Glutamatergic neuron (in vitro differentiated cells): ENCODE measurements at places on chromosomes 7 and 10. TPM values are rescaled to one million over a fixed set of nuclear protein-coding genes. Genes with fewer than 3 reads are reported as not detected.

ADAP1 gene
- 61.1 TPM for total RNA-seq

DNA sequence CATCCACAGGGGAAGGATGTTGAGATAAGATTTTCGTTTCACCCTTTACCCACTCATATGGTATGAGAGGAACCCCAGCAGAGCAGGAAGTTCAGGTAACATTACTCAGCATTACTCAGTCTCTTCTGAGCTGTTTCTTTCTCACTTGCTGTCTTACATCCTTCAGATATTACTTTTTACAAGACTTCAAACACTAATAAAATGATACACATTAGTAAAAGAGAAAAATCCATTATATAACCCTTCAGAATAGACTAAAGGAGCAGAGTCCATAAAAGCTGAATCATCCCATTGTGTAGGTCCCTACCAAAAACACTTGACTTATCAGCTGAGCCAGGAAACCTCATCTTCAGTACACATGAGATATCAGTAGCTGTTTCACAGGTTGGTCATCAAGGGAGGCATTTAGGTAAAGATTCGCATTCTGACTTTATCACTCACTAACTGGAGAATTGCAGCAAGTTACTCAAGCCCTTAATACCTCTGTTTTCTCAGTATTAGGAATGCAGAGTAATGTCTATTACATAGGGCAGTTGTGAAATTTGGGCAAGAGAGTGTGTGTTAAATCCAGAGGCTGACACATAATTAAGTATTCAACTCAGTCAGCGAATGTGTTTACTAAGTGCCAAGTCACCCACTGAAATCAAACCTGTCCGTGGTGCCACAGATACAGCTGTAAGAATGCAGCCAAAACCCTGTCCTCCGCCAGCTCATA, 44.7 kb downstream of the KLF6 start:
- no peak for DNase-seq
- H3K4me1 ChIP-seq: peaks cover 3% of the 10 kb centered on the region
- H3K4me3 ChIP-seq: no peak overlapping the region
- no peaks in the 10 kb centered on the region for H3K36me3 ChIP-seq
- no peak overlapping the region for H3K27ac ChIP-seq
- H3K27me3 ChIP-seq: no peaks in the 10 kb centered on the region

GRCh38 chr7:73556208-73557107, 1.0 kb downstream of the BCL7B start:
- peak overlapping the region; percentile 87 for H3K27ac ChIP-seq
- peaks cover 12% of the 10 kb centered on the region for H3K4me1 ChIP-seq
- no peaks in the 10 kb centered on the region for H3K36me3 ChIP-seq
- peaks cover 5% of the 10 kb centered on the region for H3K27me3 ChIP-seq
- H3K4me3 ChIP-seq: peak overlapping the region; percentile 96
- no peak for DNase-seq

UBN2 gene
- total RNA-seq: 34.9 TPM

DNA sequence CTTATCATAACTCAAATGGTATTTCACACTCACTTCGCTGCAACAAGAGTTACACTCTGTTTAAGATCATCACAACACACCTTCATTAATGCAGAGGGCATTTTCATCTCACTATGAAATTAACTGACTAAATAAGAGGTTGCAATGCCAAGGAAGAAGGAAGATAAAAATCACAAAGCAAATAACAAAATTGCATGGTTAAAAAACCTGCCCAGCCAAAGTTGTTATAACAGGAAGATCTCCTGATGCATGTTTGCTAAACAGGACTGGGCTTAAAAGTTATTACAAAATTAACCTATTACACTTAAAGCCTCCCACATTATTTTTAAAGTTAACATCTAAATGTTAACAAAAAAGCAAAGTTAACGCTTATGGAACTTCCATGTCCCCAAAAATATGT, 11.8 kb downstream of the FAM13C start:
- H3K27me3 ChIP-seq: peaks cover 1% of the 10 kb centered on the region
- H3K27ac ChIP-seq: no peak overlapping the region
- H3K36me3 ChIP-seq: no peaks in the 10 kb centered on the region
- no peak overlapping the region for H3K4me3 ChIP-seq
- H3K4me1 ChIP-seq: peaks cover 3% of the 10 kb centered on the region
- no peak for DNase-seq

DNA sequence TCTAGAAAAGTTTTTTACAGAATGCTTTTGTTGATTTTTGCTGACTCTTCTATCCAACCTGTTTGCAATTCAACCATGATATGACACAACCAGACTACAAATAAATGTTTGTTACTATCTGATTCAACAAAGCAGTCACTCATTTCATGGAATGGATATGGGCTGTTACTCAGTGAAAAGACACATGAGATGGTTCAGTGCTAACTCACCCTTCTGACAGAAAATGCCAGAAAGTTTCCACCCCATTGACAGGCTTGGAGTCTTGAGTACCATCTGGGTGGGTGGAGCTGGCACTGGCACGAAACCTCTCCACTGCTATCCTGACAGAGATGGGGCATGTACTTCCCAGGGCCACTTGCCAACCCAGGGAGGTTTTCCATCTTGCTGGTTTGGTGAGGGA, 39.5 kb downstream of the RBM28 start:
- no peaks in the 10 kb centered on the region for H3K36me3 ChIP-seq
- peaks cover 11% of the 10 kb centered on the region for H3K4me1 ChIP-seq
- H3K27me3 ChIP-seq: peaks cover 2% of the 10 kb centered on the region
- no peak for DNase-seq
- no peak overlapping the region for H3K4me3 ChIP-seq

GRCh38 chr10:100912605-100913469, at the start of gene SLF2:
Gene SLF2 (plus strand): TSS chr10:100912963. CDS start chr10:100913111, 148 bp downstream.
- peak; percentile 97 for DNase-seq
- peak within 1 kb of the TSS; percentile 97 for H3K4me3 ChIP-seq
- H3K36me3 ChIP-seq: no peaks in the 10 kb centered on the region
- H3K27me3 ChIP-seq: peaks cover 12% of the 10 kb centered on the region

DNA sequence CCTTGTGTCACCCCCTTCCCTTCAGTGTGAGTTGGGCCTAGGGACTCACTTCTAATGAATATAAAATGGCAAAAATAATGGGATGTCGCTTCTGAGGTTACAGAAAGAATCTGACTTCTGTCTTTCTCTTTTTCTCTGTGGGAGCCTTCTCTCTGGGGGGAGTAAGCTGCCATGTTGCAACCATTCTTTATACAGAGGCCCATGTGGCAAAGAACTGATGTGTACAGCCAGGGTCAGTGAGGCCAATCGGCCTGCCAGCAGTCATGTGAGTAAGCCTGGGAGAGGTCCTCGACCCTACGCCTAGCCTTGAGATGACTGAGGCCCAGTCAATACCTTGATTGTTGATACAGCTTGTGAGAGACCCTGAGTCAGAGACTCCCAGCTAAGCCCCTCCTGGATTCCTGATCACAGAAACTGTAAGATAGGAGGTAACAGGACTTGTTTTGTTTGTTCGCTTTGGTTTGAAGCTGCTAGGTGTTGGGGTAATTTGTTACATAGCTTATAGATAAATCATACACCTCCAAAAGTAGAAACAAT, 1.7 kb downstream of the TCAF1 start:
- DNase-seq: no peak
- H3K36me3 ChIP-seq: no peaks in the 10 kb centered on the region
- peak overlapping the region; percentile 94 for H3K27ac ChIP-seq
- H3K4me1 ChIP-seq: peaks cover 25% of the 10 kb centered on the region
- H3K27me3 ChIP-seq: no peaks in the 10 kb centered on the region

- no peak for DNase-seq
- no peak overlapping the region for H3K4me3 ChIP-seq
These were observed 118.2 kb downstream of the VIPR2 start for GRCh38 chr7:159026271-159027055.

- H3K36me3 ChIP-seq: no peaks in the 10 kb centered on the region
- H3K4me1 ChIP-seq: no peaks in the 10 kb centered on the region
- H3K27me3 ChIP-seq: no peaks in the 10 kb centered on the region
- H3K27ac ChIP-seq: no peak overlapping the region
- no peak for DNase-seq
- H3K4me3 ChIP-seq: no peak overlapping the region
These were observed 207.7 kb upstream of the AHR start for GRCh38 chr7:17090751-17091150.

GDF10 gene
- total RNA-seq: not detected

- peaks cover 3% of the 10 kb centered on the region for H3K27me3 ChIP-seq
- H3K4me1 ChIP-seq: peaks cover 45% of the 10 kb centered on the region
- H3K4me3 ChIP-seq: no peak overlapping the region
- no peak overlapping the region for H3K27ac ChIP-seq
These were observed 6.5 kb downstream of the ARHGAP22 start for GRCh38 chr10:48598243-48598935.

DNA sequence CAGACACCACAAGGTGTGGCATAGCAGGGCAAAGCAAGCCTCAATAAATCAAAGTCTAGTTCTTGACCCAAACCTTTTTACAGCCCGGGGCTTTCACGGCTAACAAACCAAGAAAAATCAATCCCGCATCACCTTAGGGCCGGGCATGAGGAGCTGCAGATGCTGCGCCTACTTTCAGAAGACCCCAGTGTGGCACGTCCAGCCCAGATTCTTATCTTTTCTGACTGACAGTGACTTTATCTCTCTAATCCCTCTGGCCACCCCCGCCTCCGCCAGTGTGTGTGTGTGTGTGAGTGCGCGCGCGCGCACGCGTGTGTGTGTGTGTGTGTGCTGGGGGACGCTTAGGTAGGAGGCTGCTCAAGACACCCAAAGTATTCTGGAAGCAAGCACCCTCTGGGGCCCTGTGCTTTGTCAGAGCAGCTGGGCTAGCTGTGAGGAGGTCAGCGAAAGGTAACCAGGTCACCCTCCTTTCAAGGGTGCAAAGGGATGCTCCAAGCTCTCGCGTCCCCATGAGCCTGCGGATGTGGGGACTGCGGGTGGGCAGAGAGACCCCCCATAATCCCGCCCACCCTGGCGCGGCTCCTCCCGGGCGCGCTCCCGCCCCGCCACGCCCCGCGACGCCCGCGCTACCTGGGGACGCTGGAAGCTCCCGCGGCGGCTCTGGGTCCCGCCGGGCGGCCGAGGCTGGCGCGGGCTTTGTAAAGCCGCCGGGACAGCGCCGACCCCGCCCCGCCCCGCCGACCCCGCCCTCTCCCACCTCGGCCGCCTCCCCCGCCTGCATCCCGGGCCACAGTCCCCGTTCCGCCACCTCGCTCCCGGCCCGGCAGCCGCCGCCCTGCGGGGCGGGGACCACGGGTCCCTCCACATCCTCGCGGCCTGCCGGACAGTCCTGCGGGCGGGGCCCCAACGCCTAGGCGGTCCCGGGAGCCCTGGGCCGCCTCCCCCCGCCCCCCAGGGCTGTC, 57.1 kb upstream of the RHOBTB1 start:
- H3K4me3 ChIP-seq: peak overlapping the region; percentile 93
- no peaks in the 10 kb centered on the region for H3K27me3 ChIP-seq
- H3K4me1 ChIP-seq: no peaks in the 10 kb centered on the region
- peak; percentile 58 for DNase-seq
- H3K36me3 ChIP-seq: no peaks in the 10 kb centered on the region

- H3K4me1 ChIP-seq: peaks cover 15% of the 10 kb centered on the region
- peaks cover 2% of the 10 kb centered on the region for H3K27me3 ChIP-seq
- DNase-seq: no peak
- H3K36me3 ChIP-seq: no peaks in the 10 kb centered on the region
- no peak overlapping the region for H3K4me3 ChIP-seq
These were observed 84.7 kb downstream of the CREM start for GRCh38 chr10:35211390-35211789.

PMS2 gene
- 24.3 TPM for total RNA-seq

PRTFDC1 gene
- 14.4 TPM for total RNA-seq

- H3K27me3 ChIP-seq: peaks cover 5% of the 10 kb centered on the region
- no peak overlapping the region for H3K27ac ChIP-seq
These were observed 17.6 kb upstream of the BAZ1B start for GRCh38 chr7:73539709-73540108.

DNA sequence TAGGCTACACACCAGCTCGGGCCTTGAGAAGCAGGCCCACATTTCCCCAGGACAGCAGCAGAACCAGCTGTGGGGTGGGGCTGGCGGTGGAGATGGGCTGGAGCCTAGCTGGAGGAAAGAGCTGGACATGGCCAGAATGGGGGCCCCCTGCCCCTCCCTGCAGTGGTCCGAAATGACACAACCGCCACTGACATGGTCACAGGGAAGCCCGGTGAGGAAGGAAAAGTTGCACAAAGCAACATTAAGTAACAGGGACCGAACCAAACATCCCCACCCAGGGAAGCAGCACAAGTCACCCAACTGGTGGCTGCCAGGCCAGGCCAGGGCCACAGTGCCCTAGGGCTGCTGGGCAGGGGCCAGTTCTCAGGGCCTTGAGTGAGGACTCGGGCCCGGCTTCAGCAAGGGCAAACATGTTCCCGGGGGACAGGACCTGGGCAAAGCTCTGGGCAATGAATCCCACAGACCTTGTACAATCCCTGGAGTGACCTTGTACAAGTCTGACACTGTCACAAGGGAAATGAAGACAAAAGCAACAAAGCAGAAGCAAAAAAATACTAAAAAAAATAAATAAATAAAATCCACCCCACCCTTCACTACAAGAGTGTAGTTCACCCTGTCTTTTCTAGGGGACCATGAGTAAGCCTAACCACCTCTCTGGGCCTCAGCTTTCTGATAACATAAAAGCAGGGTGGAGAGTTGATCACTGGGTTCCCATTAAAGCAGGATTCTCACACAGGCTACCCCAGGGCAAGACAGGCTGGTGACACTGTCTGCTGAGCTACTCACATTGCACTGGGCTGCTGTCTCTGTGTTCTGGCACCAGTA, 33.0 kb downstream of the PSAP start:
- DNase-seq: no peak
- no peak overlapping the region for H3K4me3 ChIP-seq
- no peak overlapping the region for H3K27ac ChIP-seq
- peaks cover 14% of the 10 kb centered on the region for H3K27me3 ChIP-seq

PNLIPRP2 gene
- total RNA-seq: not detected

ANKRD61 gene
- not detected for total RNA-seq

GRCh38 chr10:125201108-125201524, 40.8 kb upstream of the CTBP2 start:
- H3K36me3 ChIP-seq: no peaks in the 10 kb centered on the region
- no peak overlapping the region for H3K4me3 ChIP-seq
- no peak overlapping the region for H3K27ac ChIP-seq
- no peak for DNase-seq

CPA4 gene
- total RNA-seq: not detected

- no peaks in the 10 kb centered on the region for H3K36me3 ChIP-seq
- H3K27me3 ChIP-seq: peaks cover 7% of the 10 kb centered on the region
- DNase-seq: no peak
These were observed 207.0 kb upstream of the ZMIZ1 start for GRCh38 chr10:78861529-78862327.

SLC16A9 gene
- 1.2 TPM for total RNA-seq

GRCh38 chr10:86803156-86803555, 46.7 kb downstream of the BMPR1A start:
- no peaks in the 10 kb centered on the region for H3K36me3 ChIP-seq
- H3K27ac ChIP-seq: no peak overlapping the region
- no peaks in the 10 kb centered on the region for H3K27me3 ChIP-seq
- peaks cover 14% of the 10 kb centered on the region for H3K4me1 ChIP-seq
- no peak for DNase-seq

- no peak for DNase-seq
- H3K27ac ChIP-seq: peak overlapping the region; percentile 81
- H3K4me3 ChIP-seq: peak overlapping the region; percentile 51
- H3K36me3 ChIP-seq: peaks cover 6% of the 10 kb centered on the region
- H3K4me1 ChIP-seq: peaks cover 45% of the 10 kb centered on the region
- peaks cover 5% of the 10 kb centered on the region for H3K27me3 ChIP-seq
These were observed 54.1 kb downstream of the FAM171A1 start for GRCh38 chr10:15316871-15317464.

- no peak for DNase-seq
- peaks cover 29% of the 10 kb centered on the region for H3K4me1 ChIP-seq
- peak overlapping the region; percentile 11 for H3K4me3 ChIP-seq
These were observed 1.8 kb upstream of the ATG9B start for GRCh38 chr7:151025924-151026671.

GRCh38 chr10:102815790-102816549, 21.2 kb downstream of the CYP17A1 start:
- no peaks in the 10 kb centered on the region for H3K36me3 ChIP-seq
- H3K4me1 ChIP-seq: peaks cover 2% of the 10 kb centered on the region
- no peak overlapping the region for H3K4me3 ChIP-seq
- H3K27me3 ChIP-seq: peaks cover 3% of the 10 kb centered on the region
